Esophagus muscularis mucosa (tissue), 4 donors: ENCODE measurements at places on chromosomes 2 and 18. TPM values are rescaled to one million over a fixed set of nuclear protein-coding genes. Genes with fewer than 3 reads are reported as not detected.

The HIBCH gene
- total RNA-seq, result 12.3 TPM

The SEC11C gene
- 22.5 TPM for total RNA-seq

The GKN1 gene
- total RNA-seq, result not detected

The IGFBP5 gene
- 634 TPM for total RNA-seq

The PIEZO2 gene
- 2.5 TPM for total RNA-seq

- DNase-seq, result no peak
Measured at GRCh38 chr2:162591403-162592083, 247.0 kb downstream of the KCNH7 start.

- DNase-seq, result no peak
Measured at GRCh38 chr2:30354621-30355020, 92.4 kb upstream of the LCLAT1 start.

GRCh38 chr2:100196786-100197494, 54.5 kb upstream of the AFF3 start:
- no peak for DNase-seq

- DNase-seq, result no peak
Measured at GRCh38 chr2:106624787-106625380, 137.7 kb downstream of the CD8B2 start.

DNA sequence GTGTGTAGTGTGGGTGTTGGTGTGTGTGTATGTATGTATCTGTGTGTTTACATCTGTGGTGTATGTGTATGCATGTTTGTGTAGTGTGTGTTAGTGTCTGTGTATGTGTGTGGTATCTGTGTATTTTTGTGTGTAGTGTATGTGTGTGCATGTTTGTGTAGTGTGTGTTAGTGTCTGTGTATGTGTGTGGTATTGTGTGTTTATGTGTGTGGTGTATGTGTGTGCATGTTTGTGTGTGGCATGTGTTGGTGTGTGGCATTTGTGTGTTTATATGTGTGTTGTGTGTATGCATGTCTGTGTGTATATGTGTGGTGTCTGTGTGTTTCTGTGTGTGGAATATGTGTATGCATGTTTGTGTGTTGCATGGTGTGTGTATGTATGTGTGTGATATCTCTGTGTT, 96.4 kb downstream of the CMPK2 start:
- DNase-seq, result no peak

GRCh38 chr18:71808616-71809015, 735.5 kb downstream of the CBLN2 start:
- DNase-seq, result no peak

DNA sequence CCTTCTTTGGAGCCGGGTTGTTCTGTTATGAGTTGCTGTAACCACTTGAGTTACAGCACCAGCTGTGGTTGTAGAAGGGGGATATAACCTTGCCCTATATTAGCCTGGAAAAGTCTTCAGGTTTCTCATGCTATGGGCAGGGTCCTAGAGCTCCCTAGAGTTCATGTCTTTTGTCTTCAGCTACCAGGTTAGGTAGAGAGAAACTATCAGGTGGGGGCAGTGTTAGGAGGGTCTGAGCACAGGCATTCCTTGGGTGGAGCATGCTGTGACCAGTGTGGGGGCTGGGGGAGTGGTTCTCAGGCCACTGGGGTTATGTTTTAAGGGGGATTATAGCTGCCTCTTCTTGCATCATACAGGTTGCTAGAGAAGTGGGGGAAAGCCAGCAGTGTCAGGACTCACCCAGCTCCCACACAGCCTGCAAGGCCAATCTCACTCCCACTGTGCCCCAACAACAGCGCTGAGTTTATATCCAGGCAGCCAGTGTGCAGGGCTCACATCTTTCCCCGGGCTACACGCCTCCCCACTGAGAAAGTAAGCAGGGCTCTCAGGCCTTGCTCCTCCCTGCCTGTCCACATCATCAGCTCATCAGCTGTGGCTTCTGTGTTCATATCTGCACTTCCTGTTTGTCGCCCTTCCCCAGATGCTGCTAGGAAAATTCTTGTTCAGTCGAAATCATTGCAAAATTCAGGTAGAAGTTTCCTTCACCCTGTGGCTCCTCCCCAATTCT, 133.8 kb upstream of the NRXN1 start:
- no peak for DNase-seq

GRCh38 chr18:7482342-7482741, 84.8 kb upstream of the PTPRM start:
- no peak for DNase-seq

DNA sequence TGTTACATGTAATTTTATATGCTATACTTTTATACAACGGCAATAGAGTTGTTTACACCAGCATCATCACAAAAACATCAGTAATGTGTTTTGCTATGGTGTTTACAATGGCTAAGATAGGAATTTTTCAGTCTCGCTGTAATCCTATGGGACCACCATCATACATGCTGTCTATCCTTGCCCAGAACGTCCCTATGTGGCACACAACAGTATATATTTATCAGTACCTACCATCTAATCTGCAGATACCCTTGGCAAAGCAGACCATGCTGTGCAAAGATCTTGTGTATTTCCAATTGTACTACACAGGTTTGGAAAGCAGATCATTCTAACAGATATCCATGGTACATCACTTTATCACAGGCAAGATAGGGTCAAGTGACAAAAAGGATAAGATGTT, 15.3 kb downstream of the RPL31 start:
- DNase-seq, result no peak

DNA sequence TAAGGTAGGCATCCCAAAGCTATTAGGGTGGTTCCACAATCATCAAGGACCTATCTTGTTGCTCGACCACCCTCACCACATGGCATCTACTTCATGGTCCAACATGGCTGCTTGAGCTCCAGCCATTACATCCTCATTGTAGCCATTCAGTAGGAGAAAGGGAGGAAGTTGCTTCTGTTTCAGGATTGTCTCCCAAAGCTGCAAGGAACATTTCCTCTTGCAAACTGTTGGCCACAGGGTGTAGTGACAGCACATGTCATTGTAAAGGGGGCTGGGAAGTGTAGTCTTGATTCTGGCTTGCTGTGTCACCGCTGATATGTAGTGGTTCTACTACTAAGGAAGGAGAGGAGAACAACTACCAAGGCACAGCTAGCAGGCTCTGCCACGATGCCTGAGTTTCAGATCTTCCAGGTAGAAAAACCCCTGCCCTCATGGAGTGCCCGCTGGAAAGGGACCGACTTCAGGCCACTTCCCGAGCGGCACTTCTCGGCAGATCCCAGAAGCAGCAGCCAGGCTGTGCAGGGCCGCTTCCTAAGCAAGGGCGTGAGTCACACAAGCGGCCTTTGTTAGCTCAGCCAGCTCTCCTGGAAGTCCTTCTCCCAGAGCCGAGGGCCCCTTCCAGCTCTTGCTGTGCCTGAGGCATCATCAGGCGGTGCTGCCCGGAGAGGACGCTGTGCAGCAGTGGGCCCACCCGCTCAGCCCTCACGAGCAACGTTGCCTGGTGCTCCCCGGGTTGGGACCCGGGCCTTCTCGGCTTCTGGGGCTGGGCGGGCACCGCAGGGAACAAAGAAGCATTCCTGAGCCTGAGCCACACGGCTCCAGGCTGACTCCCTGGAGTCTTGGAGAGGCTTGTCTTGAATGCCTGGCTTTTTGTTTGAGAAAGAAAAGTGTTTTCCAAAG, 58.2 kb downstream of the HS6ST1 start:
- DNase-seq, result no peak

DNA sequence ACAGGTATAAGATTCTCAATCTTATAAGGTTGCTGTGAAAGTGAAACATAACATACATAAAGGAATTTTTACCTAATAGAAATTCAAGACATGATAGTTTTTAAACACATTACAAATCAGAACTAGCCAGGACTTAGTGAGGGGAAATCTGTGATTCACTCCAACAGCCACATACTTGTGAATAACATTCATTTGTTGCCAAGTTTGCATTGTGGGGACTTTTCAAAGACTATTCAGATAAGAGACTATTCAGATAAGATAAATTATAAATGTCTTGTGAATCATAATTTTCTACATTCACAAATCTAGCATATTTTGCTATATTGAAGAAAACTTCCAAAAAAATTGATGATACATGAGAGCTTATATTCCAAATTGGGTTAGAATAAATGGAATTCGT, 345.3 kb upstream of the CDH20 start:
- DNase-seq, result no peak
